ENCODE measurements at places on chromosomes 11 and 22.

- DNase-seq, result no peak
These were observed 7.7 kb downstream of the CREB3L1 start for GRCh38 chr11:46285173-46285572.

GRCh38 chr11:76654298-76654851 lies 16.2 kb downstream of the LRRC32 start:
- no peak for DNase-seq

DNA sequence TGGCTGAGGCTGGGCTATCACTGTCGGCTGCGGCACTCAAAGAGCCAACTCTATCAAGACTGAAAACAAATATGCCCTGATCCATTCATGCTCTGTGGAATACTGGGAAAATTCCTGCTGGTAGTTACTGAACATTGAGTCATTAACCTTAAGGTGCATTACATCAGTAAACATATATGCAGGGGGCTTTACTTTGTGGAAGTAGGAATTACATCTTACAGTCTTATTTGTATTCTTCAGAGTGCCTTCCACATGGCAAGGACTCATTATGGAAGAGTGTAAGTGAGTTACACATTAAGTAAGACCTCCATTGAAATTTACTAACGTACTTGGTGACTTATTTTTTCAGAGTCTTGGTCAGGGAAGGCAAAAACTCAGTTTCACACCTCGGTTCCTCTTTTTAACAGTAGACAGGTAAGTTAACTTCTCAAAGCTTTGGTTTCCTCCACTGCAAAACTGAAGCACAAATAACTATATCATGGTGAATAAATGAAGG lies 4.5 kb downstream of the OR5B21 start:
- no peak for DNase-seq

DNA sequence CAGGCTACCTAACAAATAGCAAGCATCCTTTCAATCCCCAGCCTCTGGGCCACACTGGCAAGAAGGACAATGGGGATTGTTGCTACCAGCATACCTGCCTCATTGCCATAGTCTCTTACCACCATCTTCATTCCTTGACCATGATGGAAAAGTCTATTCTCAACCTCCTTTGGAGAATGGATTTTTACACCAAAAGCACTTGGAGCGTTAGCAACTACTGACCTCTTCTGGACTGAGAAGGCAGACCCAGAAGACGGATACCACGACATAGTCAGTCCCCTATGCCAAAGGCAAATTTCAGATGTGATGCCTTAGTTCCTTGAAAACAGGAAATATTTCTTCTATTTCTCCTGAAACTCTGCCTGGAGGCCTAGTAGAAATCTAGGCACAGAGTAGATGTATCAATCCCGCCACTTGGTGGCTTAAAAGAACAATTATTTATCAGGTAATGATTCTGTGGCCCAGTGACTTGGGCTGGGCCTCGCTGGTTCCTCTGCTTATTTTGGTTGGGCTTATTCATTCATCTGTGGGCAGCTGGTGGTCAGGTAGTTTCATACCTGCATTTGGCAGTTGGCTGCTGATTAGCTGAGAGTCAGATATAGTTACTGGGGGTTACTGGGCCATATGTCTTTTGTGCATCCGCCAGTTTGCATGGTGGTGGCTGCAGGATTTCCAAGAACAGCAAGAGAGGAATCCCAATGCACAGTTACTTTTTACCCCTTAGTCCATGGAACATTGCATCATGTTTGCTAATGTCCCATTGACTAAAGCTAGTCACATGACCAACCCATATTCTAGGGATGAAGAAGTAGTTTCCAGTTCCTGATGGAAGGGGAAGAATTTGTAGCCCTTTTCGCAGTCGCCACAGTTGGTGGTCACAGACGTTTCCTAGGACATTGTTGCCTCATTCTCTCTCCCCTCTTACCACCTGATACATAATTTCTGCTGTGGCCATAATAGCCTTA lies 75.2 kb downstream of the DHCR7 start:
- no peak for DNase-seq

DNA sequence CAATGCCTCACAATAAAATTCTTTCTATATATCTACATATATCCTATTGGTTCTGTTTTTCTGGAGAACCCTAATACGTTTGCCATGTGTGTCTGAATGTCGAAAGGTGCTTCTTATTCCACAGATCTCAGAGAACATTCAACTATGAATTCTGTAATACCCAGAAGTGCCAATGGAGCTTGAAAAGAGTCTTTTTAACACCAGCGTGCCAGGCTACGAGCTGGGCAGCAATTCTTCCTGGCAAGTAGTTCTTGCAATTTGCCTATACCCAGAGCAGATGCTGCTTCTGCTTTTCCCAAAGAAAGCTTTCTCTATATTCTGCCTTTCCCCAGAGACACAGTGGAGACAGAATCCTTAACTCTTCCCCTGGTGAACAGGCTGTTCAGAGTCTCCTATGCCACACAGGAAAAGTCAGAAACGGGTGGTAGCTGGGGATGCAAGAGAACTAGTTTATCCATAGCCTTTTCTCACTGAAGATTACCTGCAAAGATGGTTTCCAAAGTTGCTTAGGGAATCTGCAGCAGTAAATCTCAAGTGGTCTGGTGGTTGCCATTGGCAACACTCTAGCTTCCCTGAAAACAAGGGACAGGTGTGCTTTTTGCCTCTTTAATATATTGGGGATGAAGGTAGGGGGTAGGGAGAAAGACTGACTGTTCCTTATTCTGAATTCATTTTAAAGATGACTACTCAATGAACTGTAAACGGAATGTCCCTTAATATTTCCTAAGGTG lies 16.8 kb upstream of the PAFAH1B2 start:
- no peak for DNase-seq

- DNase-seq, result no peak
These were observed 203.7 kb downstream of the MN1 start for GRCh38 chr22:27597703-27598444.

DNA sequence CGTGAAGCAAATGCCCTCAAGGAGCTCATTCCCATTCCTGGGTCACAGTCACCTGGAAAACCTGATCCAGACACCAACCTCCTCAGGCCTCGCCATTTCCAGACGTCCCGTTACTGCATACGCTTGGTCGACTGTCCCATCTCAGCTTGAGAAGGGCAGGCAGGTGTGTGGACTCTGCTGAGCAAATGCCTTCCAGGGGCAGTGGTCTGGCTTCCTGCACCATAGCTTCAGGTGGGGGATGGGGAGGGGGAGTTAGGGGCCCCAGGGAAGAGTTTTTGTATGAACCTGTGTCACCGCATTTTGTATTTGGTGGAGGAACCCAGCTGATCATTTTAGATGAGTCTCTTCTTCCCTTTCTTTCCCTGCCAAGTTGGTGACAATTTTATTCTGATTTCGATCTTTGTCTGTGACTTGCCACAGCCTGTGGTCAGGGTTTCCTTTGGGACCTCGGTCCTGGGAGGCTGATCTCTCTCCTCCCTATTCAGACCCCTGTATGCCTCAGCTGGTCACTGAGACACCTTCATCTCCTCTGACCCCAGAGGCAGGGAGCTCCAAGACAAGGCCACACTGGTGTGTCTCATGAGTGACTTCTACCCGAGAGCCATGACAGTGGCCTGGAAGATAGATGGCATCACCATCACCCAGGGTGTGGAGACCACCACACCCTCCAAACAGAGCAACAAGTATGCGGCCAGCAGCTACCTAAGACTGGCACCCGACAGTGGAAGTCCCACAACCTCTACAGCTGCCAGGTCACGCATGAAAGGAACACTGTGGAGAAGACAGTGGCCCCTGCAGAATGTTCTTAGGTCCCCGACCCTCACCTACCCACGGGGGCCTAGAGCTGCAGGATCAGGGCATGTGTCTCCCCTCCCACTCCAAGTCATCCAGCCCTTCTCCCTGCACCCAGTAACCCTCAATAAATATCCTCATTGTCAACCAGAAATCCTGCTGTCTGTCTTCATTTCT lies 22.9 kb downstream of the IGLL5 start:
- no peak for DNase-seq

DNA sequence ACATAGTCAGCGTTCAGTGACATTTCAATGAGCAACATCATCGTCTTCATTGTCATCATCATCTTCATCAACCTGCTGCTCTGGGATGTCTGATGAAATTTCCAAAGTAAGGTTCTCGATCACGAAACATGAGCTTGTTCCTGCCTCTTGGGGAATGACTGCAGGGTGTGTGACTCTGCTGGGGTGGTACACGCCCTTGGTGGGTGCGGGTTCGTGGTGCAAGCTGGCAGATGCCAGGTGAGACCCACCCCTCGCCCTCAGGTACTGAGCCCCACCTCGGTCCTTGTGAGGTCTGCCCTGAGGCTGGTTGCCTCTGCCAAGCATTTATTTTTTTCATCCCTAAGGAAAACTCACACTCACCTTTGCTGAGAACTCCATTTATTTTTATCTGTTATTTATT lies 1389.2 kb downstream of the TBC1D22A start:
- no peak for DNase-seq

- no peak for DNase-seq
These were observed 242.9 kb downstream of the NELL1 start for GRCh38 chr11:20912065-20912821.

DNA sequence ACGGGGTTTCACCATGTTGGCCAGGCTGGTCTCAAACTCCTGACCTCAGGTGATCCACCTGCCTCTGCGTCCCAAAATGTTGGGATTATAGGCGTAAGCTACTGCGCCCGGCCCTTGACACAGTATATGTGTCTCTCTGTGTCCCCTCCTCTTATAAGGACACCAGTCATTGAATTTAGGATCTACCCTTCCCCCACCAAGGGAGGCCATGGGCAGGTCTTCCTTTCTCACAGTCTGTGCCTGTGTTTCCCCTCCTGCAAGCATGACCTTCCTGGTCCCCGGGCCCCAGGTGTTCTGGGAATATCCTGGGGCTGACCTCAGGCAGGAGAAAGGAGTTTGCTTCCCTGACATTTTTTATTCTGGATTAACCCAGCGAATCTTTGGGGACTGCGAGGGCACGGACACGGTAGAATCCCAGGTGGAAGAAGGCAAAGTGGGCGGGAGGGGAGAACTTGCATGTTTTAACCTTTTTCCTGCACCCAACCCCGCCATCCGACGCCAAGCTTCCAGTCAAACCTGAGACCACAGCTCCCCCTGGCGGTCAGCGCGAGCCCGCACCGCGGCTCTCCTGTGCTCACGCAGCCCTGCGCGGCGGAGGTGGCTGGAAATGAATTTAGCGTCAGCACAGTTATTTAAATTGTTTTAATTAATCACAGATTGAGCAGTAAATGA lies 42.1 kb upstream of the ISX start:
- peak; percentile 20 for DNase-seq

GRCh38 chr11:64694821-64695365 lies 28.1 kb downstream of the NRXN2 start:
- DNase-seq, result no peak

- DNase-seq, result no peak
These were observed 5.1 kb downstream of the PRAME start for GRCh38 chr22:22553735-22554586.

- DNase-seq, result no peak
These were observed 38.5 kb downstream of the PAMR1 start for GRCh38 chr11:35486934-35487333.

- no peak for DNase-seq
These were observed 36.9 kb downstream of the DGCR2 start for GRCh38 chr22:19085233-19085718.

- no peak for DNase-seq
These were observed 28.3 kb downstream of the MUC6 start for GRCh38 chr11:1008001-1008802.

- DNase-seq, result no peak
These were observed 51.4 kb upstream of the CRYBB3 start for GRCh38 chr22:25148149-25148691.

- no peak for DNase-seq
These were observed 7.5 kb downstream of the SYN3 start for GRCh38 chr22:33050614-33051182.

GRCh38 chr11:94802501-94802900 lies 34.3 kb downstream of the AMOTL1 start:
- no peak for DNase-seq

GRCh38 chr22:24772493-24773220 lies 1.9 kb downstream of the PIWIL3 start:
- no peak for DNase-seq

DNA sequence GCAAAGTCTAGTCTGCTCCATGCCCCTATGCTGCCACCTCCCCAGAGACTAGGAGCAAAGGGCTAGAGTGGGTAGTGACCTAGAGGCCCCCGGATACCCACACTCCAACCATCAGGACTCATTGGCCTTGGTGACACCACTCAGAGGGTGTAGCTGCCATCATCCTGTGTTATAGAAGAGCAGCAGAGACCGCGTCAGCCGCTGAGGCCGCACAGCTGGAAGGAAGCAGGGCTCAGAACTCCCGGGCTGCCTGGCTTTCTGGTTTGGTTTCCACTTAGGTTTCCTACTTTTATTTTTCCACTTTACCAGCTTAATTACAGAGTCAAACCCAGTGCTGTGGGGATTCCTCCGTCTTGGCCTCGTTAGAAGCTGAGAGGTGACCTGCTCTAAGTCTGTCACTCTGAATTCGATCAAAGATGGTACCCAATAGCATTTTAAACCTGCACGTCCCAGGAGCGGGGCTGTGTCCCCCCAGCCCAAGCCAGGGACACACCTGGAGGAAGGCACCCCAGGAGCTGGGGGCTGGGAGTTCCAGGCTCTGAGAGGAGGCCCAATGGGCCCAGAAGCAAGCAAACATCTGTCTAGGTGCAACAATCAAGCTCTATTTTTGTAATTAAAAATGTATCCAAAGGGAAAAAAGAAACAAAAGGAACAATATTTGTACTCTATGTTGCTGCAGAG lies 2.1 kb upstream of the CDKN1C start:
- DNase-seq, result no peak

- no peak for DNase-seq
These were observed 4.2 kb downstream of the RIC8A start for GRCh38 chr11:211741-212140.

DNA sequence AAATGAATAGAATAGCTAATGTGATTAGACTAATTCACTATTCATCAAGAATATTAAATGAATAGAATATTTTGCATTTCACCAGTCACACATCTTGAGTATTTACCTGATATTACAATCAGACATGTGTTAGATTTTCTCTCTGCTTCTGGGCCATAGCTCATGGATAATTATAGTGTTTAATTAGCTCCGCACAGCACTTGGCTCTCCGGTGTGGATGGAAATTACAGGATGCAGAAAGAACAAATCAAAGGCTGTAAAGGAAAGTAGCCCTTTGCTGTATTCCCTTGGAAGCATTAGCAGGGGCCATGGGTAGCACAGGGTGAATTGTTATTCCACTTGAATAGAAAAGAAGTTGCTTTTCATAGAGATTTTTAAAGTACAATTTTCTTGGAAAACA lies 320.3 kb upstream of the SORL1-AS1 start:
- DNase-seq, result no peak

- no peak for DNase-seq
These were observed 11.1 kb upstream of the MPZL2 start for GRCh38 chr11:118275176-118275575.

- DNase-seq, result no peak
These were observed 318.7 kb downstream of the BUD13 start for GRCh38 chr11:116454020-116454645.

GRCh38 chr22:38793317-38793716 lies 626 bp downstream of the DNAL4 start:
- DNase-seq, result no peak

Measured in activated naive CD4-positive, alpha-beta T cell (primary cell).